ENCODE measurements at places on chromosomes 7 and 10. TPM values are rescaled to one million over a fixed set of nuclear protein-coding genes. Genes with fewer than 3 reads are reported as not detected.

The TCAF2 gene
- total RNA-seq = 7.3 TPM

The CCL26 gene
- not detected for total RNA-seq

The FAM204A gene
- 37.8 TPM for total RNA-seq

The FRMPD2 gene
- total RNA-seq = 0.13 TPM

- DNase-seq = no peak
These were observed 186.8 kb downstream of the CELF2 start for GRCh38 chr10:11204351-11204942.

- no peak for DNase-seq
These were observed 301.0 kb downstream of the SORCS1 start for GRCh38 chr10:106863549-106863948.

- DNase-seq = no peak
These were observed 3.1 kb downstream of the GJC3 start for GRCh38 chr7:99926321-99926720.

DNA sequence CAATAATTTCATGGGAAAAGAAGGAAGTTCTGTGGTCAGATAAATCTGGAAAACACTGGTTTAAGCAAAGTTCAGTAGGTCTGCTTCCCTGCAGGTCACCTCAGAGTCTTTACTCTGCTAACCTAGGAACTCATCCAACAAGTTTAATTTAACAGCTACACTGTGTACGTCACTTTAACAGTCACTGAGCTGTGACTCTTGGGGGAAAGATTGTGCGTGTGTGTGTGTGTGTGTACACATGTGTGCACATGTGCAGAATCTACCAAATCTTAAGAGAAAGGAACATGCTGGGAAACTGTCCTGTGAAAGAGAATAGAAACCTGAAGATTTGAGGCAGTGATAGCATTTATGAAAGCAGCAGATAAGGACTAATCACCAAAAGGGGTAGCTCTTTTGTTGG, 62.6 kb downstream of the IKZF1 start:
- no peak for DNase-seq

Data from dermis microvascular lymphatic vessel endothelial cell (primary cell).